ENCODE measurements at places on chromosomes 16 and 17. TPM values are rescaled to one million over a fixed set of nuclear protein-coding genes. Genes with fewer than 3 reads are reported as not detected.

The WNK4 gene
- 3.9 TPM for total RNA-seq

The ATP2C2 gene
- total RNA-seq: not detected

The MMP15 gene
- total RNA-seq: 8.1 TPM

The TBX4 gene
- not detected for total RNA-seq

The MSLN gene
- total RNA-seq: 2.0 TPM

The PABPN1L gene
- not detected for total RNA-seq

The CYB561 gene
- total RNA-seq: 10.0 TPM

The SOX8 gene
- 1.1 TPM for total RNA-seq

The ITGAL gene
- total RNA-seq: not detected

The CHRNE gene
- total RNA-seq: 0.51 TPM

The GJD3 gene
- 1.4 TPM for total RNA-seq

The EVPL gene
- not detected for total RNA-seq

The OMG gene
- 7.9 TPM for total RNA-seq

The CSH2 gene
- total RNA-seq: not detected

The HS3ST3A1 gene
- total RNA-seq: 20.0 TPM

The KLHL10 gene
- total RNA-seq: not detected

The STAC2 gene
- 0.82 TPM for total RNA-seq

The NMRAL1 gene
- total RNA-seq: 55.6 TPM

The STX8 gene
- 79.4 TPM for total RNA-seq

The CDH13 gene
- total RNA-seq: 26.6 TPM

The NOTUM gene
- not detected for total RNA-seq

The CETP gene
- total RNA-seq: not detected

The SULT1A2 gene
- total RNA-seq: 2.8 TPM

The TMEM238L gene
- total RNA-seq: not detected

The BIRC5 gene
- total RNA-seq: 2.0 TPM

The TSNAXIP1 gene
- 0.26 TPM for total RNA-seq

The C16orf96 gene
- 0.09 TPM for total RNA-seq

The DRC3 gene
- total RNA-seq: 0.70 TPM

The RDM1 gene
- not detected for total RNA-seq

The ESRP2 gene
- total RNA-seq: not detected

The PTX4 gene
- total RNA-seq: 1.9 TPM

The LAT gene
- total RNA-seq: 6.7 TPM

The CA5A gene
- not detected for total RNA-seq

The CXCL16 gene
- total RNA-seq: 3.3 TPM

The KCNJ18 gene
- not detected for total RNA-seq
